ENCODE measurements at places on chromosomes 13 and 19.

GRCh38 chr13:27006519-27007161 lies 165.0 kb downstream of the USP12 start:
- DNase-seq: no peak
- H3K4me3 ChIP-seq: no peak overlapping the region
- H3K36me3 ChIP-seq: no peaks in the 10 kb centered on the region
- H3K27me3 ChIP-seq: peaks cover 26% of the 10 kb centered on the region

GRCh38 chr19:47272448-47273312 lies 2.0 kb upstream of the INAFM1 start:
- H3K4me3 ChIP-seq: peak overlapping the region; percentile 100
- H3K36me3 ChIP-seq: peaks cover 28% of the 10 kb centered on the region
- DNase-seq: no peak
- peaks cover 24% of the 10 kb centered on the region for H3K4me1 ChIP-seq
- H3K27me3 ChIP-seq: no peaks in the 10 kb centered on the region

DNA sequence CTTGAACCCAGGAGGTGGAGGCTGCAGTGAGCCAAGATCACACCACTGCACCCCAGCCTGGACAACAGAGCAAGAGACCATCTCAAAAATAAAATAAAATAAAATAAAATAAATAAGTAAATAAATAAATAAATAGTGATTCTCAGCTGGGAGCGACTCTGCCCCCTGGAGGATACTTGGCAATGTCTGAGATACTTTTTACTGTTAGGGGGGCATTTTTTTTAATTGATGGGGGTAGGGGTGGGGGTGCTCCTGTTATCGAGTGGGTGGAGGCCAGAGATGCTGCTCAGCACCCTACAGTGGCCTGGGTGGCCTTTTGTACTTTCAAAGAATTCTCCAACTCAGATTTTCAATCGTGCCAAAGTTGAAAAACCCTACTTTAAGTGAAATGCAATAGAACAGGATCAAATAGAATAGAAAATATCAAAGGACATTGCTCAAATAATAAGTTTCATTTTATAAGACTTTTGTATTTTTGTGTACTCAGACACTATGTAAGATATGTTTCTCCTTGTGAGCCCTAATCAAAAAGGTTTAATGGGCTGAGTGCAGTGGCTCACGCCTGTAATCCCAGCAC lies 7.1 kb upstream of the CLPP start:
- H3K27ac ChIP-seq: no peak overlapping the region
- H3K4me1 ChIP-seq: no peaks in the 10 kb centered on the region
- DNase-seq: no peak
- H3K27me3 ChIP-seq: no peaks in the 10 kb centered on the region
- peaks cover 17% of the 10 kb centered on the region for H3K36me3 ChIP-seq

- peaks cover 3% of the 10 kb centered on the region for H3K27me3 ChIP-seq
- H3K36me3 ChIP-seq: no peaks in the 10 kb centered on the region
- H3K4me1 ChIP-seq: no peaks in the 10 kb centered on the region
Observed at GRCh38 chr13:30019648-30020626, 169.5 kb upstream of the UBL3 start.
